Spleen (tissue), 13 donors: ENCODE measurements at places on chromosomes 12 and 14. TPM values are rescaled to one million over a fixed set of nuclear protein-coding genes. Genes with fewer than 3 reads are reported as not detected.

KRT83 gene
- total RNA-seq, result not detected

NTF3 gene
- not detected for total RNA-seq

EP400 gene
- 46.4 TPM for total RNA-seq

GRCh38 chr12:54413284-54414190, 5.5 kb downstream of the ITGA5 start:
- peak; percentile 93 for DNase-seq

DNA sequence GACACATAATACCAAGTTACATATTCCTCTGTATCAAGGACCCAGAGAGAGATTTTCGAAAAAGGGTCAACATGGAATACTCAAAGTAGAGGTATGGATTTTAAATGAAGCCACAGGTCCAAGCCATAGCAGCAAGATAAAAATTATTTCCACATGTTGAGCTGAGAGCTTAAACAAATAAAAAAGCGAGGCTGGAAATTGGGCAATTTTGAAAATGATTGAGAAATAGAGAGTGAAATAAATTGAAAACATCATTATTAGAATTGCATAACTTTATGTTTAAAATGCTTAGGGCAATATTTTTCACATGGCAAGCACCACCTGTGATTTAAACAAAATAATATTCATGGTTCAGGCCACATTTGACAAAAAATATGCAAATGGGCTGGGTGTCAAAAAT, 1251.0 kb upstream of the USP15 start:
- no peak for DNase-seq

DNA sequence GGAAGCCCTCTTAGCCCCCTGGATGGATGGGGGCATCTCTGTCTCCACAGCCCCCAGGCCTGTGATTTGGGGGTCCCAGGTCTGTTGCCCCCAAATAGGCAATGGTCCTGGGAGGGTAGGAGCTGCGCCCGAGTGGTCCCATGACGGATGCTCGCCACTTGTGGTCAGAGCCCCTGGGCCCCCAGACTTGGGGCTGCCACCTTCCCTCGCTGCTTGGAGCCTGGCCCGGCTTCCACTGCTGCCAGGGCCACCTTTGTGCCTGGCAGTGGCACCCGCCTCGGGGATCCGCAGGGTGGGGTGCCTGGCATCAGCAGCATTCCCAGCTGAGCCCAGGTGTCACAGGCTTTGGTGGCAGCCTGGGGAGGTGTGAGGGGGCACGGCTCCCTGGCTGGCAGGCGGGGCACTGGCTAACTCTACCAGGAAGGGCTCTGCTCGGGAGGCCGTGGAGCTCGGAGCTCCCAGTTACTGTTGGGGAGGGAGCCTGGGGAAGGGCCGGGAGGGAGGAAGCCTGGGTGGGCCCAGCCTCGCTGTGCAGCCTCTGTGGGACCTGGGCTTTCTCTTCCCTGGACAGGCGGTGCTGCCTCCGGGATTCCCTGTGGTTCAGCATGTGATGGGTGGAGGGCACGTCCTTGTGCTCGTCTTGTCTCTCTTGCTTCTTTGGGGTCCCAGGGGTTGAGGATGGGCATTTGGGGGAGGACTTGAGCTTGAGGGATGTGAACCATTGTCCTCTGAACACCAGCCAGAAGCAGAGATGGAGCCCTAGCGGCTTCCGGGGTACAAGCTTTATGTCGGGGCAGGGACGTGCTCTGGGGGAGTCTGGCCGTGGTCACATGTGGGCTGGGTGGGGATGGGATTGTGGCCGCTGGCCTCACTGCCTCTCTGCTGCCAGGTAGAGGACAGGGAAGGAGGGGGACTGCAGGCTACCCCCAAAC, 5.4 kb downstream of the KIF26A start:
- DNase-seq, result peak; percentile 69

- DNase-seq, result no peak
Observed at GRCh38 chr14:95305940-95306339, 13.8 kb downstream of the CLMN start.

GRCh38 chr14:52553671-52554575, 1.3 kb downstream of the GPR137C start:
- peak; percentile 96 for DNase-seq

DNA sequence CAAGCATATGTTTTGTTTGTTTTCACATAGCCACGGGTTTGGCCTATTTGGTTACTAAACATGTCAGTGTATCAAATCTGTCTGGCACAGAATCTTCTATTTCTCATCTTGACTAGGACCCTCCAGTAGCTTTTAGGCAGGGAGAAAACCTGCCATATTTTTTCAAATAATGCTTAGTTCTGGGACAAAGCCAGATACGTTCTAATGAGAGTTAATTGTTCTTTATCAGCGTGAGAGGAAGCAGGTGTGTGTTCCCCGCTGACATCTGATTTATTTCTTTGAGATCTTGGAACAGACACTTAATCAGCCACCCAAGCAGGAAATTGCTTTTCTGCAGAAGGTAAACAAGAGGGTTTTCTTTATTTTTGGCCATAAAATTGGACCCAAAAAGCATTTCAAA, 54.8 kb downstream of the GOLGA5 start:
- DNase-seq, result no peak

DNA sequence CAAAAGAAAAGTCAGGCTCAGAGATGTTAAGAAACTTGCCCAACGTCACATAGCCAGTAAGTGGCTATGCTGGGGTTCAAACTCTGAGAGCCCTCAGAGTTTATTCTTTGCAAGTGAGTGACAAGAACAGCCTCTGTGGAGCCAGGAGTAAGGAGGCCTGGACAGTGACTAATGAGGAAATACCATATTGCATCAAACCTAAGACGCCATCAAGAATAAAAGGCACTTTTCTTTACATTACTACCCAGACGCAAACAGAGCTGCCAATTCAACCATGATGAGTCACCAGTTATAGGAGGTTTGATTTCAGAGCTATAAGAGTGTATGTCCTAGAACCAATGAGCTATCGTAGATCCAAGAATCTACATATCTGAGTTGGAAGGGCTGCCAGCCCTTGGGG, 9.4 kb downstream of the TNFRSF1A start:
- DNase-seq, result no peak

DNA sequence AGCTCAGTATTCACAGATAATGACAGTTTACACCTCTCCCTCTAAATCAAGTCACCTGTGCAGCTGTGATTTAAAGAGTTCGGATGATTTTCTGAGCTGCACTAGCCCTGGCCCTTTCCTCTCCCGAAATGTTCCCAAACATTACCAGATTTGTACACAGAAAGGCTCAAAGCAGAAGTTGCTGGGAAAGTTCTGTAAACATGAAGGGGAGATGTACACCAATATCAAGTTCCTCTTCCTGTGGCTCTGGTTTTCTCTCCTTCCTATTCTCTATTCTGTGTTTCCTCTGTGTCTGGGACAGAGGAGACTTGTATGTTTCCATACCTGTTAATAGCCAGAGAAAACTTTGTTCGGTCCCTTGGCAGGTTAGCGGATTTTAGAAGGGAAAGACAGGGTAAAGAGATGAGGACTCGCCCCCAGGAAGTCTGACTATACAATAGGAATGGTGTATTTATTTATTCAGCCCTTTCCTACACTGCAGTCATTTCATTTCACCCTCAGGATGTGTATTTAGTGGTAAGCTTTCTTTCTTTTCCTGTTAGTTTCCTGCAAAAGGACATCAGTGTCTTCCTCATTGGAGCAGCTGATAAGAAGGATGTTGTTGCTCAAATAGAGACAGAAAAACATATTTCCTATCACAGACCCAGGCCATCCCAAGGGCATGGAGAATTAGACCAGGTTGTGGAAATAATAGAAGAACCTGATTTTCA, 7.6 kb upstream of the NUMB start:
- no peak for DNase-seq

DNA sequence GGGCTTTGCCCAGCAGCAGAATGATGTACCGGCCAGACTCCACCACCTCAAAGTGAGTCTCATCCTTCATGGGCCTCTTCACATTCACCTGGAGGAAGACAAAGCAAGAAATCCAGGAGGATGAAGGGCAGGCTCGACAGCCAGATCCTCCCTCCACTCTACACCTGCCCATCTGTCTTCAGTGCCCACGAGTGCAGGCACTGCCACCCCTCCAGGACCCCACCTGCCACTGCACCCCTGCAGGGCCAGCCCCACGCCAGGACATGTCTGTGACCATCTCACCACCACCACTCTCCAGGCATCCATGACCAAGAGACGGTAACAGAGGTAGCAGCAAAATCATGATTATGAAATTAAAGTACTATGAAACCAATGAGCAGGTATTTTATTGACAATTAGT, 84.3 kb upstream of the ANO2 start:
- no peak for DNase-seq

- no peak for DNase-seq
Observed at GRCh38 chr12:98137278-98137677, 378.1 kb upstream of the TMPO start.

- DNase-seq, result no peak
Observed at GRCh38 chr12:102512523-102512922, 32.2 kb upstream of the IGF1 start.

GRCh38 chr12:90922145-90922627, 32.8 kb downstream of the CCER1 start:
- no peak for DNase-seq

- no peak for DNase-seq
Observed at GRCh38 chr12:63875703-63876102, 31.2 kb downstream of the SRGAP1 start.

DNA sequence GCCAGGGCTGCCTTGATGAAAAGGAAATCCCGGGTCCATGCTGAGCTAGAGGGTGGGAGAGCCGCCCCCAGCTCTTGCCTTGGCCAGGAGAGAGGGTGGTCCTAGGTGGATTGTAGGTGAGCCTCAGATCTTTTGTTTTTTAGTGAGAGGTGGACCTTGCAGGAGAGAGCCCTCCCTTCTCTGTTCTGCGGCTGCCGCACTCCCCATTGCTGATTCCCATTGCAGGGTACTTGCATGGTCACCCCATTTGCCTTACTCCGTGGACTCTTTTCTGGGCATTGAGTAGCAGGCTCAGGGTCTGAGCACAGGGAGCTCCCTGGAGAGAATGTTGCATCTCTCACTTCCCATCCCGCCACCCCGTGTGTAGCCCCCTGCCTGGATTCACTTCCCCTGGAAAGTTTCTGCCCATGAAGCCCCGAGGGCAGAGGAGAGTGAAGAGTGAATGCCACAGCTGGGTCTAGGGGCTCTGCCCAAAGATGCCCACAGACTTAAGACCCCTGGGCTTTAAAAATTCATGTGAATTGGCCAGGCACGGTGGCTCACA, 10.2 kb downstream of the VASH1 start:
- peak; percentile 58 for DNase-seq

GRCh38 chr12:106343214-106343528, 14.4 kb upstream of the POLR3B start:
- no peak for DNase-seq
